ENCODE measurements at places on chromosomes 6 and 20.
A peak's percentile ranks its signal among the peaks of the same experiment; 100 is the strongest.

DNA sequence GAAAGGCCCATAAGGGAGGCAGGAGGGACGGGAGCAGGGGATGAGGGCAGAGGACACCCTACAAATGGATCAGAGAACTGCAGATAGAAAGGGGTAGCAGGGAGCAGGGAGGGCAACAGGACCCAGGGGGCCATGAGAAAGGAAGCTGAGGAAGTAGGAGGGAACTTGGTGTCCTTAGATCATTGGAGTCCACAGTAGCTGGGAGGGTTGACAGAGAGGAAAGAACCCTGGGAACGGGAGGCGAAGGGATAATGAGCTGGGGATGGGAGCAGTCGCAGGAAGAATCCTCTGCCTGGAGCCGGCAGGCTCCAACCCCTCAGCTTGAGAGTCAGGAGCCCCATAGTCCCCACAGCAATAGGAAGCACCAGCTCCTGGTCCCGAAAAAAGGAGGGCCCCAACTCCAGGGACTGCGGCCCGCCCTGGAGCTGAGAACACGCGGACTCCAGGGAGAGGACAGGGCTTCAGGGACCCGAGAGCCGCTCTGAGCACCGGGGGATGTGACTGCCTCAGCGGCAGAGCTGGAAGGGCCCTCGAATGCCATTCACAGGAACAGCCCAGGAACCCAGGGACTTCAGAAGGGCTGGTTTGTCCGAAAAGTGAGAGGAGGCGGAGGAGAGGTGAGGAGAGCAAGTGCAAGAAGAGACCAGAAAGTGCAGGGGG is 32.7 kb downstream of the HLA-A start:
- no peak for DNase-seq

DNA sequence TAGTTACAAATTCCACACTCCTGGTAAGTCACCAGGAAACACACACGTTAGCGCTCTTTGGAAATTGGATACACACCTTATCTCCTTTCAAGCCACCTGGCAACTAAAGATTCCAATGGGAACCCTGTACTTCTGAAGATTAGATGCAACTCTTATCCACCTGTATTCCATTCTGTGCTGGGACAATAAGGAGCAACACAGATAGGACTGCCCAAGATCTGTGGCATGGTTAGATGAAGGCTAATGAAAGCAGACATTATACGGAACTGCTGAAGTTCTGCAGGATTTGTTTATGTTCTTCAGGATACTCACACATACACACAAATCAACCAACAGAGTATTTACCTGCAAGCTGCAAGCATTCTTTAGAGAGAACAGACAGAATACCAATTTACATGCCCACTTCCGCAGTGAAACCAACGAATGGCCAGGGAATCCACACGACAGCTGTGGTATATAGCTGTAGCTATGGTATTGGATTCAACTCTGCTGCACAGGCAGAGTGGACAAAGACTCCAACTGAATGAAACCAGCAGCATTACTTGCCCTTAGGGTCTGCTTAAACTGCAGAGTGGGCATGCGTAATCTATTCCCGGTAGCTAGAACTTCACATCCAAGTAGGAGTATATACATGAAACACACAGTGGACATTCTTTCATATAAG is 12.0 kb downstream of the NCOA5 start:
- no peak for DNase-seq

DNA sequence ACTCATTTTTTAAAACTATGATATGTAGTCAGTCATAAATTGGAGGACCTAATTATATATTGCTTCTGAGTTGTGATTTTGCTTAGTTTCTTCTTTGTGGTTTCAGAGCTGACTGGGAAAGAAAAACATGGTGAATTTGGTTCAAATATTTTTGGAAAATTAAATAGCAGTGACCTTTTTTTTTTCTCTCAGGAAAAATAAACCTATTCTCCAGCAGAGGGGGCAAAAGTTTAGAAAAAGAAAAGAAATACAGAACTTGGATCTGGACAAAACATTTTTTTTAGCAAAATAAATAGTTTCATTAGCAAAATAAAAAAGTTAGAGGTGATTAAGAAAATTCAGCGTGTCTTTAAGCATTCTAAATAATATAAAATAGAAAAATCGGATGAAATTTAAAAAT is 10.2 kb downstream of the COL10A1 start:
- DNase-seq = no peak

DNA sequence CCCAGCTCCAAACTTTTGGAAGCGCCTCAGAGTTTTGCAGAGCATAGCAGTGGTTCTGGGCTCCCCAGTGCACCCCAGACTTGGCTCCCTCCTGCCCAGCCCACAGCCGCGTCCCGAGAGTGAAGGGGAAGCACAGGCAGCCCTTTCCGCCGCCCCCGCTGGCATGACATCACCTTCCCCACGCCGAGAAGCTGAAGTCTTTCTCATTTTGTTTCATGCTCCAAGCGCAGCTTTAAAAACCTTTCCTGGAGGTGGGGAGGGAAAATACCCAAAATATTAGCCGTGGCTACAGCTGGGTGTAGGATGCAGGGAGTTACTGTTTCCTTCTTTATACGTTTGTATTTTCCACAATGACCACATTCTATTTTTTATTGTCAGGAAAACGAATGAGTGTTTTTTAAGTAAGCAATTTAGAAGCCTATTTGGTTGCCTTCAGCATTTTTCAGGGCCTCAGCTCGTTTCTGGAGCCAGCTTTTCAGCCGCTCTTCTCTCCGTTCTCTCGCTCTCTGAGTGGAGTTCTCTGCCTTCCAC is 72.9 kb downstream of the SNX5 start:
- peak; percentile 55 for DNase-seq

GRCh38 chr6:137111296-137112066 is 62.0 kb downstream of the IL22RA2 start:
- DNase-seq = no peak

DNA sequence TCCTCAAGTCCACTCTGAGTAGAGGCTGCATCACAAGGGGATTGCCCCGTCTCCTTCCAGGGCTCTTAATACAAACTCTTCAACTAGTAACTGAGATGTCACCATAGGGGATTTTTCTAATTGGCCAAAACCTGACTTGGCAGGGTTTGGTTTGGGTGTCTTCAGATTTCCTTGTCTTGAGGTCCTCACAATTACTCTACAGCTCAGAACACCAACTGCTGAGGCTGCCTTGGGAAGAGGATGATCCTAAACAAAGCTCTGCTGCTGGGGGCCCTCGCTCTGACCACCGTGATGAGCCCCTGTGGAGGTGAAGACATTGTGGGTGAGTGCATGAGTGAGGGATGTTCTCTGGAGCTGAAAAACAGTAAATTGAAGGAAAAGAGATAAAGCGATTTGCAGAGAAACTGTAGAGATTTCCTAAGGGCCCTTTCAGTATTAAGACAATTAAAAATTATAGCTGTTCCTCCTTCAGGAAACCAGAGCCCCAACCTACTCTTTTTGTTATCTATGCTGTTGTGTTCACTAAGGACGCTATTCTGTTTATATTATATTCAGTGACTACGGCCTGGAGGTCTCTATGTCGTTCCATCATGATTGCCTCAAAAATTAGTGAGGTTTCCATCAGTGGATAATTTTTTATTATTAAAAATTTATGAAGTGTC is at the start of gene HLA-DQA1:
Gene HLA-DQA1, plus strand, starts transcription at position 188 of the 662 bp plus-strand sequence. Its CDS starts 53 bp downstream, at position 241.
- DNase-seq = no peak

- no peak for DNase-seq
These were observed 172.1 kb upstream of the ARG1 start for GRCh38 chr6:131400779-131401496.

- no peak for DNase-seq
These were observed 44.2 kb downstream of the TBPL1 start for GRCh38 chr6:133997267-133997666.

DNA sequence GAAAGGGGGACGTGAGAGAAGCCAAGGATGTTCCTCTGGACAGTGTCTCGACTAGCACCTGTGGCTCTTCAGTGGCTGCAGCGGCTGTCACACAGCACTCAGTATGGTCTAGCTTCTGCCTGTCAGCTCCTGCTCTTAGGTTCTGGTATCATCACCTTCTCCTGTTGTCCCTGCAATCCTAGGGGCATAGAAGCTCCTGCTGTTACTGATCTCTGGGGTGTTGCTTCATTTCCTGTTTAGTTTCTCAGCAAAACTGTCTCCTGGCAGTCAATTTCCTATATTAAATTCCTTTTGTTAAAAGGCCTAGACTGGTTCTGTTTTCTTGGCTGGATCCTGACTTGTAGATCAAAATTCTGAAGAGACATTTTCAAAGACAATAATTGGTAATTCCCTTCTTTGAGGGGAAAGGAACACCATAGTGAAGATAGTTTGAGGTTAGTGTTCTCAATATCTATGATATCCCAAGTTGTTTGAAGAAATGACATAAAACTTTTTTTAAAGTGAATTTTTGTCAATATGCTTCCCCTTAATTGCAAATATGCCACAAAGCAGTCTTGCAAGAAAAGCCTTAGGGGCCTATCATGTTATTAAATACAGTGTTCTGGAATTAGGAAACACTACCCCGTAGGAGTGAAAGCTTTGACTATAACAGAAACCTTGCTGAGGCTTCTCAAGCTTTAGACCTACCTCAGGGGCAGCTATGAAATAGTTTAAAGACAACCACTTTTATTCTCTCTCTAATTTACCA is 148.5 kb downstream of the KIF6 start:
- DNase-seq = no peak

- no peak for DNase-seq
These were observed 25.0 kb downstream of the SH3BGRL2 start for GRCh38 chr6:79656134-79656533.

GRCh38 chr6:68880050-68880813 is 245.2 kb downstream of the ADGRB3 start:
- DNase-seq = no peak

GRCh38 chr6:96943555-96944215 is 19.2 kb downstream of the KLHL32 start:
- DNase-seq = no peak

- no peak for DNase-seq
These were observed 81.7 kb upstream of the CD83 start for GRCh38 chr6:14035874-14036273.

GRCh38 chr6:113980937-113981554 is 10.1 kb upstream of the HDAC2 start:
- DNase-seq = no peak

DNA sequence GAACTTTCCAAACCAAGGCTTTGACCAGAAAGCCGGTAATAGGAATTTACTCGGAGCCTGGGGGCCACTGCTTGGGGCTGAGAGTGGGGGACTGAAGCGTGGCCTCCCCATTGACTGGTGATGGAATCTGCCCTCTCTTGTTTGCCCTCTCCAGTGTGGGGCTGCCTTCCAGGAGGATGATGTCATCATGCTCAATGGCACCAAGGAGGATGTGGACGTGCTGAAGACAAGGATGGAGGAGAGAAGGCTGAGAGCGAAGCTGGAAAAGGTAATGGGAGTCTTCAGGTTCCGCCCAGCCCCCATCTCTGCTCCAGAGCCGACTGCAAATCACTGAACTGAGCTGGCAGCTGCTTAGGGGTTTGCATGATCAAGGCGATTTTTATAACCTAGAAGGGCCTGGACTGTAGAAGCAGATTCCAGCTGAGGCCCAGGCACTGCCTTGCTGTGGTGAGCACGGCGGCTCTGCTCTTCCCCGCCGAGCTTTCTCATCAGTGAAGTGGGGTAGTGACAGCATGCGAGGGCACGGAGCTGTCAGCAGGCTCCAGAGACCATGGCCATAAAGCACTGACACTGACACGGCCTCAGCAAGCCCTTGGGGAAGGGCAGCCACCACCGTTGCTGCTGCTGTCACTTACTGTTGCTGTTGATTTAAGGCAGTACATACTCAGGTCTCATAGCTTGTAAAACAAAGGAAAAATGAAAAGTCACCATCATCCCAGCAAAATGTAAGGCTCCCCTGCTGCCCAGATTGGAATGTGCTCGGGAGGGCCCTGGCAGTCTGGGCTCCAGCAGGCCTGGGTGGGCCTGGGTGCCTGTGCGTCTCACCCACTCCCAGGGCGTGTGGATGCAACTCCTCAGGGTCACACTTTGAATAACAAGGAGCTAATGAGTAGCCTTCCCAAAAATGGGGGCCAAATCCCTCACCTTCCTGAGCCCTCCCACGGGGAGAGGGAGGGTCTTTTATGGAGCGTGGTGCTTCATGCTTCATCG is 11.1 kb upstream of the FAM209A start:
- no peak for DNase-seq

DNA sequence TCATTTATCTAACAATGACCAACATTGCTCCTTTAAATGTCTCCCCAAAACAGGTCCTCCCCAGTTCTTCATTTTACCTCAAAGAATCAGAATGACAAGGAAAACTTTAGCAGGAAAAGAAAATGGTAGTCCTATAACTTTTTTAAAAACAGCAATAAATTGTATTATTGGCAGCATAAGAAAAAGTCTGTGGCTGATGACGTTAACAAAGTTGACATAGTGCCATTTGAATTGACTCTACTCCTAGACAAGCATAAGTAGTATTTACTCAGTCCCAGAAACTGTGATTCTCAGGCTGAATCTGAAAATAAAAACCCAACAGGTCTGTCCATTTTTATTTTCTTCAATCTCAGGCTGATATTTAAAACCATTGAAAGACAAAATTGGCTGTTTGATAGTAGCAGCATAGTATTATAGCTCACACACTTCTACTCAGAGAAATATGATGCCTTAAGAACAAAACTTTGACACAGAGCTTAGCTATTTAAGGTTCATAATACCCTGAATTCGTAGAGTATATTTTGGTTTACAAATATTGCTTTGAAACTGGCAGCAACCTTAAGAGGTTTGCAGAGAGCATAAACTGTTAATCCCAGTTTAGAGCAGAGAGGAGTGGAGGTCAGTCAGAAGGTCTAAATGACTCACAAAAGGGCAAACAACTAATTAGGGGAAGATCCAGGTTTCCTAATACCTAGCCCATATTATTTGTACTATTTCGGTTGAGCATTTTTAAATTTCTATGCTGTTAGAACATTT is 35.0 kb upstream of the TENT5A start:
- no peak for DNase-seq

GRCh38 chr6:44527181-44527580 is 139.7 kb downstream of the CDC5L start:
- no peak for DNase-seq

- no peak for DNase-seq
These were observed 103.8 kb downstream of the KHDC1L start for GRCh38 chr6:73121421-73121993.

DNA sequence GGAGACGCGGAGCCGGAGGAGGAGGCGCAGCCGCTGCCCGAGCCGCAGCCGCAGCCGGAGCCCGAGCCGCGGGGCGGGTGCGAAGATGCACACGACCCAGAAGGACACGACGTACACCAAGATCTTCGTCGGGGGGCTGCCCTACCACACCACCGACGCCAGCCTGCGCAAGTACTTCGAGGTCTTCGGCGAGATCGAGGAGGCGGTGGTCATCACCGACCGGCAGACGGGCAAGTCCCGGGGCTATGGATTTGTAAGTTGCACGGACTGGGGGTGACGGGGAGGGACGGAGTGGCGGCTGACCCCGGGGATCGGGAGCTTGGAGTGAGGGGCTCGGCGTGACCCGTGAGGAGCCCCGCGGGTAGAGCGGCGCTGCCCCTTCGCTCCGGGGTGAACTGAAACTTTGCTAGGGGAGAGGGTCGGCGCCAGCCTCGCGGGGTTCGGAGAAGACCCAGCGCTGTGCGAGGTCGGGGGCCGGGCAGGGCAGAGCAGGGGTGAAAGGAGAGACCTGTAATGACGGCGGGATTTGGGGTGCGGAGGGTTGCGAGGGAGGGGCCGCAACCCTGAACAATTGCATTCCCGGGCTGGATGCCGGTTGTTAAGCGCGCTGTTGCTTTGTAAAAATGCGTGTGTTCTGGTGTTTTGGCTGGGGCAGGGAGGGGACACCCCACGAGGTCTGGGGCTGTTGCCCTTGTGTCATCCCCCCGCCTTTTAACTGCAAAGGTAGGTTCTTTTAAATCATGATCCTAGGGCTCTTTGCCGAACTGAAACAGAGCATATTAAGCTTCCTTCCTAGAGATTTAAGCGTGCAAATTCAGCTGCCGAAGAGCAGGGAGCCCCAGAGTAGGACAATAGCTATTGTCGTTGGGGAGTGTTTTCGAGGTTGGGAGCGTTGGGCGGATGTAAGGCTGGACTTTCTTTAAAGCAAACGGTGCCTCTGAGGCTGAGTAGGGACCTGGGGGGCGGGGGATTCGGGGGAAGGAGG is 628 bp downstream of the RBM24 start:
- DNase-seq = no peak

Measured in posterior cingulate gyrus (tissue), 11 donors.